ENCODE measurements at places on chromosomes 2 and 18.

DNA sequence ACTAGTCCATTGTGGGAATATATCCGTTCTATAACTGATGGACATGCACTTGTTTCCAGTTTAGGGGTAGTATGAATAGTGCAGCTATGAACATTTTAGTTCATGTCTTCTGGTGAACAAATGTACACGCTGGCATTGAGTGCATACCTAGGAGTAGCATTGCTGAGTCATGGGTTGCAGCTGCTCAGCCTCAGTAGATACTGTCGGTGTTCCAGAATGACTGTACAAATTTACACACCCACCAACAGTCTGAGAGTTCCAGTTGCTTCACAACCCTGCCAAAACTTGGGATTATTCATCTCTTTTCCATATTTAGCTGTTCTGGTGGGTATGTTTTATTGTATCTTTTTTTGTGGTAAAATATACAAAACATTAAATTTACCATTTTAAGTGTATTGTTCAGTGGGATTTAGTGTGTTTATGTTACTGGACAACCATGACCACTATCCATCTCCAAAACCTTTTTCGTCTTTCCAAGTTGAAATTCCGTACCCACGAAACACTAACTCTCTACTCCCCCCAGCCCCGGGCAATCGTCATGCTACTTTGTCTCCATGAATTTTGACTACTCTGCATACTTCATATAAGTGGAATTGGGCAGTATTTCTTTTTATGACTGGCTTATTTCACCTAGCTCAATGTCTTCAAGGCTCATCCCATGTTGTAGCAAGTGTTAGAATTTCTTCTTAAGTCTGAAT lies 281.0 kb downstream of the PRKCE start:
- DNase-seq, result no peak

- DNase-seq, result no peak
These were observed 1168.2 kb upstream of the ZEB2 start for GRCh38 chr2:145688156-145688555.

GRCh38 chr2:189639007-189639609 lies 22.2 kb upstream of the ASNSD1 start:
- no peak for DNase-seq

- DNase-seq, result no peak
These were observed 218.3 kb downstream of the OTX1 start for GRCh38 chr2:63268946-63269345.

DNA sequence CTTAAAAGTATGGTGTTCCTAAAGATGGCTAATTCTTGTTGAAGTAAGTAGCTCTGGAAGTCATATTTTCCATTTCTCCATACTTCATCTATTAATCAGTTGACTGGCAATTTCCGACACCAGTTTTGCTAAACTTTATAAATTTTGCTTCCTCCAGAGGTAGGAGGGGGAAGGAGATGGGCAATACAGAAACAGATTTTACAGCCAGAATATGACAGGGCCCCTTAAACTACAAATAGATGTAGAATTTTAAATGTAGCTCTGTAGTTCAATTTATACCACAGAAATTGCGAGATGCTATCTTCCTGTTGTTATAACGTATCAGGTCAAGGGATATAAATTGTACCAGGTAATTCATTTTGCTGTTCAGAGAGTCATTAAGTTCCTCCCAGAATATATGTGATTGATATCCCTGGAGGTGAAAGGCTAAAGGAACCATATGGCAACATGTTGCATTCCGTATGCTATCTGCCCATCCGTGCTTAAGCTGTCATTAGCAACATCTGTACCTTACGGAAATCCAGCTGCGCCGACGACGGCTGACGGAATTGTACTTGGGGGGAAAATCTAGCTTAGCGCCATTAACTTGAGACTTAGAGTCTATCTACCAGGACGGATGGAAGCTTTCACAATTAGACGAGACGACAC lies 8.4 kb upstream of the NR4A2 start:
- DNase-seq, result no peak

DNA sequence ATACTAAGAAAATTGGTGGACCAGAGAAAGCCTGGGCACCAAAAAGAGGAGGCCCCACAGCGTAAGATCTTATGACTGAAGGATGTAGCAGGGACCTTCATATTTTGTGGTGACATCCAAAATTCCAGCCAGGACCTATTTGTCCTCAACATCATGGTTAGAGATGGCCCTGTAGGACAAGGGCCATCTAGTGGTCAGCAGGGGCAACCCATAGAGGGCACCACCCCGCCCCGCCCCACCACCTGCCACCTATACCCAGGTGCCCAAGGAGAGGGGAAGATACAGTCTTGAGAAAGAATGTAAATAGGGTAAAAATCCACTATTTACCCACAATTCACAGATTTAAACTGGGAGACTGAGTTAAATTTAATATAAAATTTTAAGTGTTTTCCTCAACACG lies 59.6 kb upstream of the TMEM163 start:
- DNase-seq, result no peak

GRCh38 chr2:54403512-54404238 lies 52.5 kb upstream of the SPTBN1 start:
- DNase-seq, result no peak

- no peak for DNase-seq
These were observed 8.1 kb downstream of the CDC42EP3 start for GRCh38 chr2:37663390-37663789.

- DNase-seq, result no peak
These were observed 102.9 kb upstream of the RAB6C start for GRCh38 chr2:129876541-129876940.

DNA sequence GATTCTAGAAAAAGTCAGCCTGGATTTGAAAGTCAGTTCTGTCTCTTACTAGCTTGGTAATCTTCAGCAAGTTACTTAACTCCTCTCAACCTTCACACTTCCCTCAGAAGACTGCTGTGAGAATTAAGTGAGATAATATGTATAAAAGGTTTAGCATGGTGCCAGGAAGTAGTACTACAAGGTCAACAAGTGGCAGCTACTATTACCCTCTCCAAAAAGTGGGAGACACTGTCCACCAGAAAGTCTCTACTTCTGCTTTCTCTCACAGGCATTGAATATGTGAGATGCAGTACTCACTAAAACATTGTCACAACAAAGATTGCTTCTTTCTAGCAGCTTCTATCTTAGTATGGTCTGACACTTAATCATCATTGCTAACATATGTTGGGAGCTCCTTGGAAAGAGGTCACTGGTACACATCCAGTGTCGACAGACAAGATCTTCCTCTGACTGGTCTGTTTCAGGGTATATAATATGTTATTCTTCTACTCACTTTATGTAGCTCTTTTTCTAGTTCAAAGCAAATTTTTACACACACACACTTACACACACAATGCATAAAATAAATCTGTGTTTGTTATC lies 47.9 kb downstream of the DOCK10 start:
- no peak for DNase-seq

- DNase-seq, result no peak
These were observed 144.8 kb upstream of the GPC1 start for GRCh38 chr2:240290432-240291336.

GRCh38 chr2:128452024-128452411 lies 133.3 kb upstream of the HS6ST1 start:
- DNase-seq, result no peak

DNA sequence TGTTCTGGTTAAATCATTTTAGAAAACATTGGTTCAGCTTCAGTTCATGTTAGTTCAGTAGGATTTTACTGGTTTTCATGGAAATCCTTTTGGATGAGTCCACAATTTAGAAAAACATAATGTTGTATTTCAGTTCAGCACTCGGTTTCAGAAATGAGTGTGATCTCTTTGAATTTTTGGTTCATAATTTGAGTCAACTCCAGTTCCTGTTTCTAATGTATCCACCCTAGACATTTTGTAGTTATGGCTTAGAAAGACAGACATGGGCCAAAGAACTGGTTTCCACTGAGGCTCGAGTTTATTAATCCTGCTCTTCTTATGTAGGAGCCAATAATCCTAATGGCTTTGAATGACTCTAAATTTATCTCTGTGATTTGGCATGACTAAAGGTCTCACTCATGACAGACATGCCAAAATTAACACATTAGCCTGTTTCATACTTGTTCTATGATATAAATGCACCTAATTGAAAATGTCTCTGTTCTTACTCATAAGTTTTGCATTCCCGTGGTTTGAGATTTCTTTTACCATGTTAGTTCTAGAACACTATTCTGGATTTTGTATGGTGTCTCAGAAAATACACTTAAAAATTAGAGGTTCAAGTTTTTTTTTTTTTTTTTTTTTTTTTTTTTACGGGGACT lies 82.3 kb upstream of the SPRED2 start:
- DNase-seq, result no peak

GRCh38 chr2:59250307-59250677 lies 1009.2 kb upstream of the FANCL start:
- DNase-seq, result no peak
